ENCODE measurements at places on chromosomes 5 and 9.

GRCh38 chr5:52077941-52078815 is 694.9 kb downstream of the ISL1 start:
- DNase-seq = no peak

DNA sequence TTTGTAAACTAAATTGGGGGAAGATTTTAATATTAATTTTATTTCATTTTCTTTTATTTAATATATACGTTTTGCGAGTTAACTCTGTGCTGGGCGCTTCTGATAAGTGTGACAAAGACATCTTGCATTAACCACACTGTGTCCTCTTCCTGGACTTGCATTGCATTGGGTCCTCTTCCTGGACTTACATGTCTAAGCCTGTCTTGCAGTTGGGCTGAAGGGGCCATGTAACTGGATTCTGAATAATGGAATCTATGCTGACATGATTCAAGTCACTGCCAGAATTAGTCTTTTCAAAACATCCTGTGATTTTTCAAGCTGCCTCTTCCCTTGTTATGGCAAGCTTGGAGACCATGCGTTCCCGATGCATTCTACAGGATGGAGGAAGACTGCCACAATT is 122.6 kb downstream of the TRIM32 start:
- no peak for DNase-seq

DNA sequence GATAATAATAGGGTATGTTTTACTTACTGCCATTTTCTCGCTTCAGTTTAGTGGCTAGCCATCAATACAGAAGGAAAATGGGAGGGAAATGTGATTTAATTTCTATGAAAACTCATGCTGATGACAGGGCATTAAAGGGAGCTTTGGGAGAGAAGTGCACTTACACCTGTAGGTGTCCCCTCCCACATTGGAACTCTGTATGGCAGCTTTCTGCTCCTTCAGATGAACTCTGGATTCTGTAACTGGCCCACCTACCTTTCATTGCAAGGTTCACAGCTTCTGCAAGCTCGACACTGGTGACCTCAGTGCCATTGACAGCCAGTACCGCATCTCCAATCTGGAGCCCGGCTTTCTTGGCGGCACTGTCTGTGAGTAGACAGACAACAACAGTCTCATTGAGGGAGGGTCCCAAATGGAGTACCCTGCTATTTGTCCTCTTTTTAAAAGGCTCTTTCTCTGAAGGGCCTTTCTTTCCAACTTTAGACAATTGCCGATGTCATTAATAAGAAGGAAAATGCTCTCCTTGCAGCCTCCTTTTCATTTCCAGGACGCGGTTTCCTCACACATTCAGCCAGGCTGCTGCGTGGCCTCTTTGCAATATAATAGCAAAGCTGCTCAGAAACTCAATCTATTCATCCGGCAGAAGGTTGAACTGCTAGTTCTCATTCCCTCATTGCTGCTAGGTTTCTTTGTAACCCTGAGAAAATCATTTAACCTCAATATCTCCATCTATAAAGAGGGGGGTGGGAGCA is 63.6 kb downstream of the NUDT12 start:
- no peak for DNase-seq

DNA sequence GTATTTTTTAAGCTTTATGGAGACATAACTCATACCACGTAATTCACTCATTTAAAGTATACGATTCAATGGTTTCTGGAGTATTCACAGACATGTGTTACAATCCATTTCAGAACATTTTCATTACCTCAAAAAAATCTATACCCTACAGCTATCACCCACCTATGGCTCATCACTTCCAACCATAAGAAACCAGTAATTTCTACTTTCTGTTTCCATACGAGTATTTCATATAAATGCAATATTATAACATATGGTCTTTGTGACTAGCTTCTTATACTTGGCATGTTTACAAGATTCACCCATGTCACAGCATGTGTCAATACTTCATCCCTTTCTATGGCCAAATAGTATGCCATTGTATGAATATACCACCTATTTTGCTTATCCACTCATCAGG is 18.8 kb downstream of the UBQLN1 start:
- DNase-seq = no peak

DNA sequence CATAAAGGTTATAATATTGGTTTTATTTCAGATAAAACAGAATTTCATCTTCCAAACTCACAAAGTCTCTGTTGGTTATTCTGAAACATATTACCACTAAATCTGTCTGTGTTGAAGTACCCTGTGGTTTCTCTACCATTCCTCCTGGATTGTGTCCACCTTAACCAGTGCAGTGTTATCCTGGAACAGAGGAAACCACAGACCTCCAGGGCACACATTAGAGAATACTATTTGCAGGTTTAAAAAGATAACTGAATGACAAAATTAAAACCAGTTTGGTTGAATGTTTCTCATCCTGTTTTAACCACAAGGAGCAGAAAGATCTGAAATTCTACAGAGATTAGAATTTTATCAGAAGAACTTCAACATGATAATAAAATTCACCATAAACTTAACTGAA is 251.8 kb downstream of the CWC27 start:
- DNase-seq = no peak

DNA sequence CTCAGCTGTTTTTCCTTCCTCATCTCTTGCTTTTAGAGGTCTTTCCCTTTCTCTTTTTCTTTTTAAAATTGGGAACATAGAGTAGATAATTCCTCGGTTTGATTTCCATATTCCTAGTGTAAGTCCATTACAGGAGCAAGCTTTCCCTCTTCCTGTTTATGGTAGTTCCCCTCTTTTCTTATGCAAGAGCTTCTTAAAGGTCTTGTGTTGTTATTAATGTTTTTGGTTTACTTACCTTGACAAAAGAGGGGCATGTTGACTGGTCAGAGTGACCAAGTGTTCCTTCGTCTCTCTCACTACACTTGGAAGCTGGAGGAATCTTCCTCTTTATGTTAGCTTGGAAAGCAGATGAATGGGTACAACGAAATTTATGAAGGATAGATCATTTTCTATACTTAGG is 8.3 kb downstream of the ATG10 start:
- no peak for DNase-seq

GRCh38 chr5:95861221-95861863 is 38.8 kb upstream of the GLRX start:
- DNase-seq = peak; percentile 73

- DNase-seq = no peak
Observed at GRCh38 chr9:121454972-121455371, 44.7 kb downstream of the GGTA1 start.

DNA sequence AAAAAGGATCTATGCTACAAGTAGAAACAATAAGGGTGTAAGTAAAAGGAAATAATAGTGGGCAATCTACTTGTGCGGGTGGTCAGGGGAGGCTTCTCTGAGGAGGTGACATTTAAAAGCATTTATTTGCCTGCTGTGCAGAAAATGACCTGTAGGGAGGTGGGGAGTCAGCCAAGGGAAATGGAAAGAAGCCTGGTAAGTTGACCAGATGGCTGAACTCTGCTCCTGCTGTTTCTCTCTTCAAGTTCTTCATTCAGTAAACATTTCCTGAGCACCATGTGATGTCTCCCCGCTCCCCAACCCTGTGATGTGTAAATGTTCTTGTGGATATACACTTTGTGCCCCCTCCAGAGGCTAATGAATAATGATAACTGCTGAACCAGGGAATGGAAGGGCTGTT is 9.9 kb upstream of the SPIN1 start:
- DNase-seq = no peak

- DNase-seq = no peak
Observed at GRCh38 chr5:168961681-168962080, 339.3 kb downstream of the SLIT3 start.

DNA sequence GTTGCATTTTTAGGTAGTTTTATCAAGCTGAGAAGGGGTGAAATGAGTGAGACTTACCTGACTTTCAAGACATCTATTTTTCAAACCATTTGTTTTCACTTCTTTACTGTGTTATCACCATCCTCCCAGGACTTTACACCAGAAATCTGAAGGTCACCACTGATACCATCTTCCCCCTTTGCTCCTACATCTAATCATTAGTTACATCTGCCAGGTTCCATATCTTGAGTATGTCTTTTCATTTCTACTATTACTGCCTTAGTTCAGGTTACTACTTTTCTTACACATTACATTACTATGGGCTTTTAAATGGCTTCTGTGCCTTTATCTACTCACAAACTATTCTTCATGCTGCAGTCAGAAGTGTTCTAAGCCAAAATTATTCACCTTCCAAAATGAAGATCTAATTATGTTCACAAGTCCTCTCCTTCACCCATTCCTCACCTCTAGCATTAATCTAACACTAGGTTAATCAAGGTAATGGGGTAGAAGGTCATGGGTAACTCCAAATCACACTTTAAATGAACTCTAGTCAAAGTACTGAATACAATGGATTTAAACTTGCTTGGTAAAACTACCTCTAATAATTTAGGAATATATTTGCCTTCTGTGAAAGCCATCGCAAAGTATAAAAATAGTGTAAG is 2.1 kb upstream of the HSDL2 start:
- no peak for DNase-seq

DNA sequence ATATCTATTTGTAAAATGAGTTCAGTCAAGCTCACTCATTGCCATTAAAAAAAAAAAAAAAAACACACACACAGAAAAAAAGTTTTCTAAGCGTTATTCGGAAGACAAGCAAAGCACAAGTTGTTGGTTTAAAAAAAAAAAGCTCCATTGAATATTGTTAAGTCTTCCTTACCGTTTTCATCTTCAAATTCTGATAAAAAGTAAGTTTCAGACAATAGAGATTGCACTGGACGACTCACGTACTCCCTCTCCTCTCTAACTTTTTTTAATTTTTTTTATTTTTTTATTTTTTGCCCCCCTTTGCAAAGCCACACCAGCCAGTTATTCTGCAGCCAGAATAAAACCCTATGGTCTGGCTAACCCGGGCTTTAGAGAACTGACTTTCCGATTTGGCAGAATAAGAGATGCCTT is 544 bp downstream of the ADAMTS6 start:
- DNase-seq = no peak

- no peak for DNase-seq
Observed at GRCh38 chr9:13555516-13555915, 276.0 kb upstream of the MPDZ start.

GRCh38 chr9:77307166-77307565 is 129.8 kb downstream of the VPS13A start:
- DNase-seq = no peak

DNA sequence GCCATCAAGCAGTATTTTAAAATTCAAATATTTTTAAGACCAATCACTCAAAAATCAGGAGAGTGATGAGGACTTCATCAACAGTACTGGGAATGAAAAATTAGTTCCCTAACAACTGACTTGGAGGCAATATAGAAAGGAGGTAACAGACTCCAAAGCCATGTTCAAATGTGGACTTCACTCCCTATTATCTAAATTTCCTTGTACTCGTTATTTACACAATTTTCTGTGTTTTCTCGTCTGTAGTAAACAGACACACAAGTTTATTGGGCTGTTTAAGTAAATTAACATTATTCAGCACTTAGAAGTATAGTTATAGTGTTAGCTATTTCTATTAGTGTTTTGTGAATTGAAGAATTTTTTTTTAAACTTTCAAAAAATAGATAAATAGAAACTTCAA is 159.5 kb upstream of the FTMT start:
- no peak for DNase-seq

DNA sequence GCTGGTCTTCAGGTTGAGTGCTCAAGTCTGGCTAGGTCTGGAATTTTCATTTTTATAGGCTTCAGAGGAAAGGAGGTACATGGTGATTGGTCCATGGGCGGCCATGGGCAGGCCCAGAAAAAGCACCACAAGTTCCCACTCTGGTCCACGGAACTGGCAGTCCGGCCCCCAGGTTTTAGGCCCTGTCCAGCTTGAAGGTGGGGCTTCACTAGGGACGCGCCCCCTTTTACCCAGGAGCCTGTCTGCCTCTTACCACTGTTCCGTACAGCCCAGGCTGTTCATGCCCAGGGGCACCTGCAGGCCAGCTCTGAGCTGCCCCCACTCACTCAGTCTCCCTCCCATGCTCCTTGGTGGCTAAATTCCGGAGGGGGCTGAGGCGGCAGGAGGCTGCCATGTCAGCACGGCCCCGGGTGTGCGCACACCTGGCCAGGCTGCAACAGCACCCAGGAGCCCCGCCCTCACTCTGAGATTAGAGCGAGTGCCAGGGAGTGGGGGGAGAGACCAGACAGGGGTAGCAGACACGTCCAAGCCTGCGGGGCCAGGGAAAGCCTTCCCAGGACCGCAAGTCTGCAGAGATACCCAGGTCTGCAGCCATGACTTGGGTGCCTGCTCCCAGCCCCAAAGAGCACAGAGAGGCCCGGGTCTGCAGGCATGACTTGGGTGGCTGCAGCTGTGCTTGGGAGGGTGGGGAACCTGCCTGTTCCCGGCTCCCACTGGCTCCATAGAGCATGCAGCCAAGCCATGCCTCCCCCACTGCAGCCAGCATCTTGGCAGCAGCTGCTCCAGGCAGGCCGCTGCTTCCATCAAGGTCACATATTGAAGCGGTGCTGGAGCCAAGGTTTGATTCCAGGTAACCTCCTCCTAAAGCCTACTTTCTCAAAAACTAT is 390.2 kb upstream of the SGCD start:
- no peak for DNase-seq

DNA sequence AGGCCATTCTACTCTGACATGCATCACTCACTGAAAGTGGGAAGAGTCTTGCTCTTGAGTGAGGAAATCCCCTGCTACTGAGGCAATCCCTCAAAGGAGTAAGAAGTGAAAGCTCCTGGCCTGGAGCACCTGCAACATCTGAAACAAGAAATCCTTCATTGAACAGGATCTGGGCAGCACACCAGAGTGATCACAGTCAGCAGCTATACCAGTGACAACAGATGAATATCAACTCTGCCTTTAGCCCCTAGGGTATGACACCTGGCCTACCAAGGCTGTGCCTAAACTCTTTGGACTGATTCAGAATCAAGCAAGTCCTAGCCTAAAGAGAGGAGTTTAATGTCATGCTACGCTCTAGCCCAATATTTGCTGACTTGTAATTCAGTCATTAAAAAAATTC is 156.2 kb upstream of the CCDC152 start:
- DNase-seq = no peak

GRCh38 chr5:156755421-156756087 is 94.5 kb upstream of the PPP1R2B start:
- DNase-seq = no peak

GRCh38 chr5:178527458-178528307 is 62.5 kb downstream of the COL23A1 start:
- DNase-seq = no peak

- no peak for DNase-seq
Observed at GRCh38 chr5:29889051-29889450, 1304.4 kb upstream of the CDH6 start.

GRCh38 chr5:95304711-95305110 is 19.8 kb upstream of the MCTP1 start:
- DNase-seq = peak; percentile 13

- peak; percentile 10 for DNase-seq
Observed at GRCh38 chr5:134003817-134004625, 754 bp downstream of the VDAC1 start.

DNA sequence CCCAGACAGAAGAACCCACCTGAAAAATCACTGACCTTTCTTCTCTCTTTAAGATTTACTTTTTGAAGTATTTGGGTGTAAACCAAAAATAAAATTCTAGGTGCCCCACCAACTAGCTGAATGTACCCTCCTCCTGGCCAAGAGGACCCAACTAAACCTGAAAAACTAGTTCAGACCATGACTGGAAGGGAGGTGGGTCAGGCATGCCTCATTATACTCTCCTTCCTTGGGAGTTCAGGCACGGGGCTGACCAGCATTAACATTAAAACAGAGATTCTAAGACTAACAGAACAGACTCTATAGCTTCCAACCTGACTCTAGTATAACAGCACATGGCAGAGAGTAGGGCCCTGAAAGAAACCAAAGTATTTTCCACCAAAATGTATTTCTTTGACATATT is 61.4 kb downstream of the CERT1 start:
- DNase-seq = no peak

Data from NCI-H510A treated with DMSO at 0.1 percent for 48 hours (cell line).